ENCODE measurements at places on chromosomes 3 and 15. TPM values are rescaled to one million over a fixed set of nuclear protein-coding genes. Genes with fewer than 3 reads are reported as not detected.

GRCh38 chr3:176683382-176683781 lies 513.9 kb downstream of the TBL1XR1 start:
- no peak overlapping the region for H3K27ac ChIP-seq
- no peak overlapping the region for H3K4me3 ChIP-seq
- H3K4me1 ChIP-seq, result no peaks in the 10 kb centered on the region
- H3K27me3 ChIP-seq, result no peaks in the 10 kb centered on the region

PLCB2 gene
- 37.3 TPM for total RNA-seq

GRCh38 chr3:38334142-38335055 lies 12.2 kb upstream of the XYLB start:
- H3K4me3 ChIP-seq, result no peak overlapping the region
- no peak overlapping the region for H3K27ac ChIP-seq
- no peaks in the 10 kb centered on the region for H3K36me3 ChIP-seq
- no peak for DNase-seq
- H3K27me3 ChIP-seq, result peaks cover 16% of the 10 kb centered on the region

DNA sequence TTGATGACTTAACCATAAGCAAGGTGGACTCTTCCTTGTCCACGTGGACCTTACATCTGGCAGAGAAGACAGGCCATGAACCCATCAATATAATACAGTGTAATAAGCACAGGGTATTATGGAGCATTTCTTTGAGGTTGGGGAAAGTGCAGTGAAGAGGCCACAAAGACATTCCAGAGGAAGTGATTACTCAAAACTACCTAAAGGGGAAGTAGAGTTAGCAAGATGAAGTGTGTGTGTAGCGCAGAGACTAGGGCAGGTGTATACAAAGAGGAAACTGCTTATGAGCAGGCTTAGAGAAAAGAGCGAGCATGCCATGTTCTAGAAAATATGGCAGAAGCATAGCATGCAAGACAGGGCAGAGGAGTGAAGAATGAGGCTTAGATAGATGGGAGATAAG lies 17.9 kb downstream of the CP start:
- no peaks in the 10 kb centered on the region for H3K36me3 ChIP-seq
- peaks cover 32% of the 10 kb centered on the region for H3K4me1 ChIP-seq
- H3K27ac ChIP-seq, result no peak overlapping the region
- no peak overlapping the region for H3K4me3 ChIP-seq
- DNase-seq, result no peak

GRCh38 chr3:49699281-49699979 lies 10.1 kb downstream of the RNF123 start:
- H3K27me3 ChIP-seq, result no peaks in the 10 kb centered on the region
- H3K4me1 ChIP-seq, result no peaks in the 10 kb centered on the region
- H3K4me3 ChIP-seq, result no peak overlapping the region

DNA sequence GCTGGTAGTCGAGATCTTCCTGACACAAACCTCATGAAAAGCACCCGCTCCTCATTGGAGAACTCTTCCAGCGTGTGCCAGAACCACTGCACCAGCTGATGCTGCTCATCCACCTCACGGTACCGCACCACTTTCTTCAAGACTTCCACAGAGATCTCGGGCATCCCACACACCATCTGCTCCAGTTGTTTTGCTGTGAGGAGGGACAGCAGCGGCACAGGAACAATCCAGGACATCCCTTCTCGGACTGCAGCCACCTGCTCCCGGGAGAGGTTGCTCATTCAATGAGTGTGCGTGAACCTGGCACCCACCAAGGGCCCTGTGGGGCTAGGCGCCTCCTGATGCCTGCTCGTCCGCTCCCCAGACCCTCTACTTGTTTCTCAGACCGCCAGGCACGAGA lies 15.1 kb downstream of the FBXL22 start:
- DNase-seq, result no peak
- H3K27me3 ChIP-seq, result no peaks in the 10 kb centered on the region
- no peak overlapping the region for H3K27ac ChIP-seq
- no peak overlapping the region for H3K4me3 ChIP-seq
- H3K4me1 ChIP-seq, result peaks cover 34% of the 10 kb centered on the region

SLC12A1 gene
- total RNA-seq, result not detected

EXD1 gene
- not detected for total RNA-seq

DNA sequence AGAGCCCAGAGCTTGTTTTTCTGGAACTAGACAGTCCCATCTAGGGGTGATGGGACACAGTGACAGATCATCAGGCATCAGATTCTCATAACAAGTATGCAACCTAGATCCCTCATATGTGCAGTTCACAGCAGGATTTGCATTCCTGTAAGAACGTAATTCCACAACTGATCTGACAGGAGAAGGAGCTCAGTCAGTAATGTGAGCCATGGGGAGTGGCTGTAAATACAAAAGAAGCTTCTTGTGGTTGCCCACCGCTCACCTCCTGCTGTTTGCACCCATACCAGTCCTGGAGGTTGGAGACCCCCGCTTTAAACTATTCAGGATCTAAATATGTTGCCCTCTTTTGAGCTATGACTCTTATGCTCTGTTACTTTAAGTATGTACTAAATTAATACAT lies 167.3 kb downstream of the ALCAM start:
- no peaks in the 10 kb centered on the region for H3K27me3 ChIP-seq
- no peak overlapping the region for H3K27ac ChIP-seq
- DNase-seq, result no peak
- no peak overlapping the region for H3K4me3 ChIP-seq

DNA sequence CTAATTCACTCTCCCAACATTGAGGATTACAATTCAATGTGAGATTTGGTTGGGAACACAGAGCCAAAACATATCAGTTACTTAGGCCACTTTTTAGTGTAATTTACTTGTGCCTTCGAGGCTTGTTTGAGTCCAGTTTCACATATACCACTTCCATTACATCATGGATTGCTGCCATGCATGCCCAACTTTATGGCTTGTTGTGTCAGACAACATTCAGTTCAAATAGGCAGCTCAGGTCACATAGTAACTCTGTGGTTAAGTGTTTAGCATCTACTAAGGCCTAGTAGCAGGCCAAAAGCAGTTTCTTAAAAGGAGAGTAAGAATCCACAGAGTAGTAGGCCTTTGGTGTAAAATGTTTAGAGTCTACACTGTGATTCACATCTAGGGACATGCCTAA lies 164.3 kb upstream of the GMNC start:
- H3K4me1 ChIP-seq, result no peaks in the 10 kb centered on the region
- H3K4me3 ChIP-seq, result no peak overlapping the region
- no peak overlapping the region for H3K27ac ChIP-seq

PIGZ gene
- total RNA-seq, result 6.7 TPM

GRCh38 chr3:46955157-46955556 lies 21.4 kb downstream of the CCDC12 start:
- H3K4me3 ChIP-seq, result no peak overlapping the region
- no peak for DNase-seq

TPRG1 gene
- total RNA-seq, result 2.1 TPM

FSIP1 gene
- total RNA-seq, result 0.27 TPM

DNA sequence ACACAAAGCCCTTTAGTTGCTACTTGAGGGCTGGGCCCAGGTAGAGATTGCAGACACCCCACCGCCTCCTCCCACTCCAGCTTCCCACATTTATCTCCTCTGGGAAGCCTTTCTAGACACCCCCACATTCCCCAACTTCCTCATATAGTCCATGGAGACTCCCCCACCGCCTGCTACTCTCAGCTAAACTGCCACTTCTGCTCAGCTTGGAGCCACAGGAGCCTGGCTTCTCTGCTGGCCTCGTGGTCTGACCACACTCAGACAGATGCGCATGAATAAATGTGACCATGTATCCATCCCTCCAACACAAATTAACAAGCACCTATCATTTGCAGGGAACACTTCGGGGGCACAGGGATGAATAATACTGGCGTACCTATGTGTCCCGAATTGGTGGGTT lies 10.5 kb upstream of the ACSBG1 start:
- no peaks in the 10 kb centered on the region for H3K36me3 ChIP-seq
- H3K4me3 ChIP-seq, result no peak overlapping the region

DUOXA1 gene
- not detected for total RNA-seq

GRCh38 chr3:62164196-62164595 lies 209.2 kb downstream of the FEZF2 start:
- no peaks in the 10 kb centered on the region for H3K4me1 ChIP-seq
- H3K36me3 ChIP-seq, result no peaks in the 10 kb centered on the region
- no peaks in the 10 kb centered on the region for H3K27me3 ChIP-seq
- H3K4me3 ChIP-seq, result no peak overlapping the region

DNA sequence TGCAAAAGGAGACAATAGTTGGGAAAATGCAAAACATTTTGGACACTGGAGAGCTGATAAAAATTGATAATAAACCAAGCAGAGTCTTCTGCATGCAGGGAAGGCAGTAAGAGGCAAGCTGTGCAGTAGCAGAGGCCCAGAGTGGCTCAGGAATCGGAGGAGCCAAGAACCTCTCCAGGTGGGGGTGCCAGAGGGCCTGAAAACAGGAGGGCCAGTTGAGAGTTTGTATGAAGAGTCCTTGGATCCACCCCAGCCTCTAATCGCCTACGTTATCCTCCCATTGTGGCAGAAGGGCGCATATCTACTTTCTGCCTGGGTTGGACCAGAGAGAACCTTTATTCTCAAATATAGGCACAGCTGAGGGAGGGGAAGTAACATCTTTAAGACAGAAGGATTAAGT lies 48.9 kb upstream of the RBP1 start:
- H3K27ac ChIP-seq, result no peak overlapping the region
- no peak overlapping the region for H3K4me3 ChIP-seq
- peak; percentile 41 for DNase-seq
- H3K36me3 ChIP-seq, result no peaks in the 10 kb centered on the region

- H3K27ac ChIP-seq, result no peak overlapping the region
- no peak for DNase-seq
- no peaks in the 10 kb centered on the region for H3K36me3 ChIP-seq
- no peaks in the 10 kb centered on the region for H3K4me1 ChIP-seq
- H3K4me3 ChIP-seq, result no peak overlapping the region
These were observed 72.5 kb upstream of the PSMD6 start for GRCh38 chr3:64095802-64096201.

DNA sequence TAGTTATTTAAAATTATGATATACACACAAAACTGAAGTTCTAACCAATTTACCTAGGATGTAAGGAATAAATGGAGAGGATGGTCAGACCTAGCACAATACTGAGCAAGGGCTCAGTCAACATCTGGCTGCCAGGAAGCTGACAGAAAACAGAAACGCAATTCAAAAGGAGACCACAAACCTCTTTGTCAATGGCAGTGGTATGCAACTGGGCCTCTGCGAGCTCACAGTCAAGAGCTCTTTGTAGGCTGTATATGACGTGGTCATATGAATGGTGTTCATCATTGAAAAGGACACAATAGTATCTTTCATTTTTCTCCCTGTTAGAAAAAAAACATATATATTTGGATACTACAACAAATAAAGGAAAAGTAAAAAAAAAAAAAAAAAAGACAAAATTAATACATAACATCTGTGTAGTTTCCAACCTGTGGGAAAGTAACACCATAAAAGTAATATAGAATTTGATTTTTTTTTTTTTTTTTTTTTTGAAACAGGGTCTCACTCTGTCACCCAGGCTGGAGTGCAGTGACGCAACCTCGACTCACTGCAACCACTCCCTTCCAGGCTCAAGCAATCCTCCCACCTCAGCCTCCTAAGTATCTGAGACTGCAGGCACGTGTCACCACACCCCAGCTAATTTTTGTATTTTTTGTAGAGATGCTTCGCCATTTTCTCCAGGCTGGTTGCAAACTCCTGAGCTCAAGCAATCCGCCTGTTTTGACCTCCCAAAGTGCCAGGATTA lies 37.9 kb downstream of the UBR1 start:
- no peak overlapping the region for H3K27ac ChIP-seq
- no peaks in the 10 kb centered on the region for H3K36me3 ChIP-seq
- DNase-seq, result no peak
- no peaks in the 10 kb centered on the region for H3K27me3 ChIP-seq

- H3K27me3 ChIP-seq, result peaks cover 82% of the 10 kb centered on the region
- H3K4me3 ChIP-seq, result no peak overlapping the region
- no peak for DNase-seq
- H3K27ac ChIP-seq, result no peak overlapping the region
These were observed 257.3 kb downstream of the ABHD5 start for GRCh38 chr3:43948013-43948412.

SNURF gene
- not detected for total RNA-seq

OXTR gene
- total RNA-seq, result 2.8 TPM

GRCh38 chr3:14174483-14174882 lies 3.9 kb downstream of the XPC start:
- peaks cover 28% of the 10 kb centered on the region for H3K36me3 ChIP-seq
- H3K27ac ChIP-seq, result no peak overlapping the region
- H3K4me1 ChIP-seq, result peaks cover 25% of the 10 kb centered on the region
- no peak for DNase-seq
- H3K27me3 ChIP-seq, result no peaks in the 10 kb centered on the region

GRCh38 chr15:58244536-58244935 lies 106.4 kb downstream of the AQP9 start:
- no peaks in the 10 kb centered on the region for H3K27me3 ChIP-seq
- no peak for DNase-seq
- H3K4me1 ChIP-seq, result no peaks in the 10 kb centered on the region

DNA sequence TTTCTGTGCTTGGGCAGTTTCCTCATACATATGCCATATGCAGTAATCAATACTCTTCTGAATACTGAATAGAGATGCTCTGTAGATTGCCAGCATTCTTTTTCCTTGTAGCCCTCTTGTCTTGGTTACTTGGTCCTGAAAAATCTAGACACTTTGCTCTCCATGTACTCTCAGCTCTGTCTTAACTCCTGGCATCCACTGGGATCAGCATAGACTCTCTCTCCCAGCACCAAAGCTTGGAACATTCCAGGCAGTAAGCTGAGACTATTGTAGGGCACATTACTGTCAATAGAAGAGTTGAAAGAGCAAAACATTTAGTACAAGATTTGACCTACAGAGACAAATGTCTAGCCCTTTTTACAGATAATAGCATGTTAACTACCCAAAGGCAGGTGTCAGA lies 1100.3 kb downstream of the TBL1XR1 start:
- no peaks in the 10 kb centered on the region for H3K36me3 ChIP-seq
- no peak overlapping the region for H3K4me3 ChIP-seq
- no peaks in the 10 kb centered on the region for H3K27me3 ChIP-seq
- no peaks in the 10 kb centered on the region for H3K4me1 ChIP-seq
- H3K27ac ChIP-seq, result no peak overlapping the region
- DNase-seq, result no peak

DNA sequence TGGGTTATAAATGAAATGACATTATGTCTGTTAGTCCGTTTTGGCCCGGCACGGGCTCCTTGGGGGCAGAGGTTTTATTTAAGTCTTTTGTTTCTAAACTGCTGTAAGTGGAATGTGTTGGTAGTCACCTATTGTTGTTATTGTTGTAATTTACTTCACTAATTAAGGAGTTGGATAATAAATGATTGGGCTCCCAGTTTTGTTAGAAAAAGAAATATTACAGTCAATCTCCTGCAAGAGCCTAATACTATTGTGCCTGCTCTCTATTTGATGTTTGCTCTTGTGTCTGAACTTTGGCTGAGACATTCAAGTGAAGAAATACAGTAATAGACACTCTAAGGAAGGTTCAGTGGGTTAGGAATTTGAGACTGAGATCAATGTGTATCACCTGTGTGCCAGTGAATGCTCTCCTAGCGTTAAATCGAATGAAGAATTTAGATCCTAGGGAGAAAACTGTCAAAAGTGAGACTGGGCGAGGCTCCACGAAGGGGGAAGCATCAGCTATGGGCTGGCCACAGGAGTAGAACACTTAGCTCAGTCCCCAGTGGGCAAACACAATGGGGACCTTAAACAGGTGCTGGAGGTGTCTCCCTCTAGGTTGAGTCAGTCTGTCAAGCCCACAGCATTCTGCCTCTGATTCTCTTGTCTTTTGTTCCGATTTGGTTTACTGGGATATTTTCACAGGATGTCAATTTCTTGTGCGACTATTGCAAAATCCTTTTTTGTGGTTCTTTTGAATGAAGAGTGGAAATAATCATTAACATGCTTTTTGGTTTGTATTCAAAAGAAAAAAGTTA lies 1.2 kb downstream of the ROBO2 start:
- H3K27ac ChIP-seq, result no peak overlapping the region
- peak overlapping the region; percentile 67 for H3K4me3 ChIP-seq
- no peak for DNase-seq
- H3K27me3 ChIP-seq, result peaks cover 49% of the 10 kb centered on the region
